ENCODE measurements at places on chromosomes 2 and 18. TPM values are rescaled to one million over a fixed set of nuclear protein-coding genes. Genes with fewer than 3 reads are reported as not detected.

GRCh38 chr2:165575044-165575615 lies 105.6 kb downstream of the CSRNP3 start:
- no peak for DNase-seq

DNA sequence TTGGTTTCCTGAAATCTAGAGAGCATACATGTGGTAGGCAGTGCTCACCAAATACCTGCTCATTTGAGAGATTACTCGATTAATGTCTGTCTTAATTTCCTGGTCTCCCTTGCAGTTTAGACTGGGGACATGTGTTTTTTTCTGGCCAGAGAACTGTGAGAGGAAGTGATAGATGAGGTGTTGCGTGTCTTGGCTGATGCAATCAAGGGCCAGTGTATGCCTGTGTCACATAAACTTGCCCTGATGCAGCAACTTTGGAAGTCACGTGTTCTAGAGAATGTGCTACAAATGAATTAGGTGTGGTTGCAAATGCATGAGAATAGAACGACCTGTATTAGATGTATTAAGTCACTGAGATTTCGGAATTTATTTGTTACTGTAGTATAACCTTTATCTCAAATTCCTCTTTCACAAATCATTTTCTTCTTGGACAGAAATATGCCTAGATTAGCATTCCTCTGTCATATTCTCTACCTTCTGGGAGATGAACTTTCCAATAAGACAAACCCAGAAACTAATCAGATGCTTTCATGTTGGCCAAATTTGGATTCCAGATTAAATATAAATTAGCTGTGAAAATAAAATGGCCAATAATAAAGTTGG lies 9.9 kb upstream of the IL1A start:
- DNase-seq: no peak

DNA sequence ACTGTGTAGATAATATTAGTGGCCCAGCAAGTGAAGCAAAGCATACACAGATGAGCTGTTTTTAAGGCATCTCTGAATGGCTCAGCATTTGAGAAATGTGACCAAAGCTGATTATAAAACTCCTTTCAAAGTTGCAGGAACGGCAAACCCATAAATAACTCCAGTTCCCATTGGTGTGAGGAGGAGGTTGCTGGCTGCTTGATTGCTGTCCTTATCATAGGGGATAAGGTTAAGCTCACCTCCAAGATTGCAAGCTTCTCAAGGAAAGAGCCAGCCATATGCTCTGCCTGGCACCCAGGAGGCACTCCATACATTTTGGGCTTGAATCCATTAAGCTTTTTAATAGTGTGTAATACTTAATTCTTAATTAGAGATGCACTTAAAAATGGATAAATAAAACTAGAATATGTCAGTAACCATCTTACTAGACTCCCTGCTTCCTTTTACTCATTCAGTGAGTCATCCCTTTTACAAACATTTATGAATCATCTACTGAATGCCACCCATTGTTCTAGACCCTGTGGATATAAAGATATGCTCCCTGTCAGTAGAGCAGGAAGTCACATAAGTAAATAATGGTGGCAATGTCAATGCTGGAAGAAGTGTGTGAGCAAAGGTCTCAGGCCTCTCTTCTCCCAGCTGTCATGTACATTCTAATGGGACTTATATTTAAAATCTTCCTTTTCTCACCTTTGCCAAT lies 99.3 kb downstream of the SPATS2L start:
- peak; percentile 22 for DNase-seq

DNA sequence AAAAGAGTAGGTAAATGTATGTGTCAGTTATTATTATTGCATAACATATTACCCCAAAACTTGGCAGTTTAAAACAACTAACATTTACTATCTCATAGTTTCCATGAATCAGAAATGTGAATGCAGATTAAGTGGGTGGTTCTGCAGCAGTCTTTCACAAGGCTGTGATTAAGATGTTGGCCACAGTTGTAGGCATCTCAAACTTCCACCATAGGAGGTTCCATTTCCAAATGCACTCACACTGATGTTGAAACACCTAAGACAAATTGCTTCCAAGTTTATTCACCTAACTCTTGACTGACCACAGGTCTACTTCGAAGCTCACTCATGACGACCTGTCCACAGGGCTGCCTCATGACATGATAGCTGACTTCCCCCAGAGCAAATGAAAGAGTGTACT lies 360.8 kb downstream of the GRB14 start:
- no peak for DNase-seq

GRCh38 chr2:38384338-38384737 lies 7.3 kb upstream of the ATL2 start:
- no peak for DNase-seq

GRCh38 chr2:167721593-167721992 lies 525.8 kb downstream of the STK39 start:
- no peak for DNase-seq

GRCh38 chr2:168145426-168146310 lies 101.7 kb downstream of the STK39 start:
- no peak for DNase-seq

DNA sequence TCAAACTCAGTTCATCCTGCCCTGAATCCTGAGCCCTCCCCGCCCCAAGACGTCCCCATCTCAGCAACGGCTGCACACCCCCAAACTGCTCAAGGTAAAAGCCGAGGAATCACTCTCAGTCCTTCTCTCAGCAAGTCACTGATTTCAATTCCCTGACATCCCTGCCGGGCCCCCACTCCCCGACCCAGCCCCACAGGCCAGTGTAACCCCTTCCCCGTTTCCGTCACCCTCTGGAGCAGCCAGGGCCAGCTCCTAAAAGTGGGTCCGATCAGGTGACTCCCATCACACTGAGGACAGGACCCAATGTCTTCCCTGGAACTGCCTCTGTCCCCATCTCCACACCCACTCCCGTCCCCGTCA lies 20.5 kb downstream of the SNORC start:
- no peak for DNase-seq

DNA sequence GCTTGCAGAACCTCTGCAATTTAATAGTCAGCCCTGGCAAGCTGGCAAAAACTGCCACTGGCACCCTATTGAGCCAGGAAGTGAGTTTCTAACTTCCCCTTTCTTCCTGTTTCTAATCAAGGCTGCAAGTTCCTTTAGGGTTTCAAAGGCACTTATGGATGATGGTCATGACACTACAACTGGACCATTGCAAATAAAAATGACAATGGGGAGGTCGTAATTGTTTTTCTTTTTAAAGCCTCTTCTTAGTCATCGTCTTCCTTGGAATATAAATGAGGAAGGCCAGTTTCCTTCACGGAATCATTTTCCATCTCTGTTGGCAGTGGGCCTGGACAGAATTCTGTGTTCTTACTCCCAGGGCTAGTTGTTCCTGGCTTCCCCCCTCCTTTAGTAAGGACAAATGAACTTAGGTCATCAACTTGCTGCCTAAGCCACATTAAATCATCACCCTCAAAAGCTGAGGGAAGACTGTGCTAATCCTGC lies 35.8 kb downstream of the SH3RF3 start:
- peak; percentile 90 for DNase-seq

DNA sequence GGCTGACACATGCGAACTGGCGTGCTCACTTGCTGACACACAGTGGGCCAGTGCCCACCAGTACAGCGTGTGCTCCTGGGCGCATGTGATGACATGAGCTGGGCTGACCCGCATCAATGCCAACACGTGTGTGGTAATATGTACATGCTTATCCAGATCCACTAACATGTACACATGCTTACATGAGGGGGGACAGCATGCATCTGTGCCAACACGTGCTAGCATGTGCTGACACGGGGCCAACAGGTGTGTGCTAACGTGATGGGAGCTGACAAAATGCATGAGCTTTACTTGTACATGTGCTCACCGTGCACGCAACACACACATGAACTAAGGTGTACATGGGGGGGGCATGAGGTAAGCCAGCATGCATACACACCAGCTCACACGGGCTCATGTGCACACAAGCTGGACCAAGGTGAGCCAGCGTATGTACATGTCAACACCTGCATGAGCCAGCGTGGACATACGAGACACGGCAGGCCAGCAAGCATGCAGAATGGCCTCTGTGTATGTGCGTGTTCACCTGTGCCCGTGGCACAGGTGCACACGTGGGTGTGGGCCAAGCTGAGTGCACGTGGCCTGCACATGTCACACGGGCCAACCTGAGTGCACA lies 28.5 kb downstream of the GPC1 start:
- peak; percentile 68 for DNase-seq

GRCh38 chr18:24877546-24877945 lies 417.1 kb downstream of the HRH4 start:
- DNase-seq: no peak

AQP12B gene
- not detected for total RNA-seq

LRRTM4 gene
- total RNA-seq: under 0.01 TPM

BCL2 gene
- total RNA-seq: 11.9 TPM

MAPK4 gene
- total RNA-seq: not detected
